Hematopoietic multipotent progenitor cell (in vitro differentiated cells): ENCODE measurements at places on chromosomes 5 and 9.

DNA sequence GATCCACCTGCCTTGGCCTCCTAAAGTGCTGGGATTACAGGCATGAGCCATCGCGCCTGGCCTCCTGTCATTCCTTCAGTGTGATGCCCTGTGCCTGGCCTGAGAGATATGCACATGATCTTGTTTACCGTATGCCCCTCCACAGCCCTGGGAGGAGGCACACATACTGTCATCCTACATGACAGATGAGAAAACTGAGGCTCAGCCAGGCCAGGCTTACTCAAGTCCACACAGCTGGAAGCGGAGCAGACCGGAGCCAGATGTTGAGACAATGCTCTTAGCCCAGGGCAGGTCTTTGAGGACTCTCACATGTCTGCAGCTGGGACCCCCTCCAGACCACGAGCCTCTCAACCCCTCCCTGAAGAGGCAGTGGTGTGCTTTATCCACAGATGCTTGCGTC, 38.7 kb upstream of the SH3PXD2B start:
- DNase-seq: no peak

DNA sequence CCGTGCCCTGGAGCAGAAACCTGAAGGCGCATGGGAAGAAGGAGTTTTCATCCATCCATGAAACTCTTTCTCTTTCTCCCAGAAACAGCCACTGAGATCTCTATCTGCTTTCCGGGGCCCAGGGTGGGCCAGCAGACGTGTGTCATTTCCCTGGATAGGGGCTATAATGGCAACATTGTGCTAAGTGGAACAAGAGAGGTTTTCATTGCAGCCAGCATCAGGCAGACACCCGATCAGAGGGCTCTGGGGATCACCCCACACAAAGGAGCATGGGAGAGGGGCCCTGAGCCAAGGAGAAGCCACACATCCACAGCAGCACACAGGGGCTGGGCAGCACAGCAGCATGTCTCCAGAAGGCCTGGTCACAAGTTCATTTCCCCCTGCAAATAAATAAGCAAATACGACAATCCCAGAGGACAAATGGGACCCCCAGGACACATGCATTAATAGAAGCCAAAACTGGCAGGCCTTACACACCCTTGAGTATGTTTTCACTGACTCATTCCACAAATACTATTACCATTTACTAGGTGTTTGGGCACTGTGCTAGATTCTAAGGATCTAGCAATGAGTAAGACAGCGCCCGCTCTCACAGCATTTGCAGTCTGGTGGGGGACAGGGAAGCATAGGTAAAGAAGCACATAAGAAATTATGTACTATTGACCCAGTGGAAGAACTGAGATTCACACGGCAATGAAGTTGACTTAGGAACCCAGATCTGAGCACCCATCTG, 4.3 kb upstream of the AFAP1L1 start:
- no peak for DNase-seq

- DNase-seq: peak; percentile 53
Observed at GRCh38 chr5:81852291-81853029, 101.6 kb upstream of the SSBP2 start.

- DNase-seq: no peak
Observed at GRCh38 chr9:123481209-123481865, 125.3 kb downstream of the CRB2 start.

GRCh38 chr9:91117959-91118703, 243.6 kb downstream of the AUH start:
- DNase-seq: no peak

DNA sequence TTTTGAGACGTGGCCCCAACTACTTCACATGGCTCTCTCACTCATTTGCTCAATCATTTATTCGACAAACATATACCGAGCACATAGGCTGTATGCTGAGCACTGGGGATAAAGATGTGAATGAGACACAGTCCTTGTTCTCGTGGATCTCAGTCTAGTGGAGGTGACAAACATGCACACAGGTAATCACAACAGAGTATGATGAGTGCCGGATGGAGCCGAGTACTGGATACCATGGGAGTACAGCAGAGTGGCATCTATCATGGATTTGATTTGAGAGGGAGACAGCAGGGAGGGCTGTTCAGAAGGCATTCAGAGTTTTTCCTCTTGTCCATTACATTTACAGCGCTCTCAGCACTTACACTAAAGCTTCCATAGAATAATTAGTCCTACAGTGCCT, 259.8 kb downstream of the SLIT3 start:
- DNase-seq: no peak

DNA sequence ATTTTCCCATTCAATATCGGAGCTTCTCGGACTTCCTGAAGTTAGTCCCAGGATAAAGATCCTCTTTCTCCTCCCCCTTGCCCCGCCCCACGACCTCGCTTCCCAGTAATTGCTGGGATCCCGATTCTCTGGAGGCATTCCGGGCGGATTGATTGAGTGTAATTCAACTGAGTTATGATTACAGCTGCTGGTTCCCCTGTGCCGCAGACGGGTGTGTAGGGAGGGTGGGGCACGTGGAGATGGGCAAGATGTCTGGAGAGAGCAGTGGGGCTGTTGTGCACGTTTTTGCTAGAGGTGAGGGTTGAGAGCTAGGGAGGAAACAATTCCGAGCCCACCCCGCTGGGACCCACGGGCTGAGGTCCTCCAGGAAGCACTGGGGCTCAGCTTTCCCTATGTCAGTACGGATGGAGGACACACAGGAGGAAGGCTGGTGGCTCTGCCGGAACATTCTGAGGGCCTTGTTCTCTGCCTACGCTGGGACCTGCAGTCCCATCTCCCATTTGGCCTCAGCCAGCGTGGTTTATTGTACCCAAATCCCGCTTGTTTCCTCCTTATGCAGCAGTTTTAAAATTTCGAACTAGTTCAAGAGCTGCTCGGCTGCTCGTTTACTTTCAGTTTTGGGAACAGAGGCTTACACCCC, 2.4 kb upstream of the DMRT2 start:
- DNase-seq: no peak

- DNase-seq: no peak
Observed at GRCh38 chr5:89371646-89372045, 488.7 kb upstream of the MEF2C start.

GRCh38 chr9:84669288-84670137, at the start of gene NTRK2:
Gene NTRK2, plus strand, starts transcription at chr9:84669729. Its CDS starts 1,020 bp downstream, at chr9:84670749.
- no peak for DNase-seq

DNA sequence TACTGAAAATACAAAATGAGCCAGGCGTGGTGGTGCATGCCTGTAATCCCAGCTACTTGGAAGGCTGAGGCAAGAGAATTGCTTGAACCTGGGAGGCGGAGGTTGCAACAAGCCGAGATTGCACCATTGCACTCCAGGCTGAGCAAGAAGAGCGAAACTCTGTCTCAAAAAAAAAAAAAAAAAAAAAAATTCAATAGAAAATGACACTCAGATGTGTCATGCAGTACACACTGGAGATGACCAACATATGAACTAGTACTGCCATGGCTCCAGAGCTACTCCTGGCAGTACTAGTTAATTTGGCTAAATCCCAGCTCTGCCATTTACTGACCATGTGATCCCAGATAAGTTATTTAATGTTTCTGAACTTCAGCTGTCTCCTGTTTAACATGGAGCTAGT, 7.3 kb downstream of the ATOX1 start:
- DNase-seq: no peak

DNA sequence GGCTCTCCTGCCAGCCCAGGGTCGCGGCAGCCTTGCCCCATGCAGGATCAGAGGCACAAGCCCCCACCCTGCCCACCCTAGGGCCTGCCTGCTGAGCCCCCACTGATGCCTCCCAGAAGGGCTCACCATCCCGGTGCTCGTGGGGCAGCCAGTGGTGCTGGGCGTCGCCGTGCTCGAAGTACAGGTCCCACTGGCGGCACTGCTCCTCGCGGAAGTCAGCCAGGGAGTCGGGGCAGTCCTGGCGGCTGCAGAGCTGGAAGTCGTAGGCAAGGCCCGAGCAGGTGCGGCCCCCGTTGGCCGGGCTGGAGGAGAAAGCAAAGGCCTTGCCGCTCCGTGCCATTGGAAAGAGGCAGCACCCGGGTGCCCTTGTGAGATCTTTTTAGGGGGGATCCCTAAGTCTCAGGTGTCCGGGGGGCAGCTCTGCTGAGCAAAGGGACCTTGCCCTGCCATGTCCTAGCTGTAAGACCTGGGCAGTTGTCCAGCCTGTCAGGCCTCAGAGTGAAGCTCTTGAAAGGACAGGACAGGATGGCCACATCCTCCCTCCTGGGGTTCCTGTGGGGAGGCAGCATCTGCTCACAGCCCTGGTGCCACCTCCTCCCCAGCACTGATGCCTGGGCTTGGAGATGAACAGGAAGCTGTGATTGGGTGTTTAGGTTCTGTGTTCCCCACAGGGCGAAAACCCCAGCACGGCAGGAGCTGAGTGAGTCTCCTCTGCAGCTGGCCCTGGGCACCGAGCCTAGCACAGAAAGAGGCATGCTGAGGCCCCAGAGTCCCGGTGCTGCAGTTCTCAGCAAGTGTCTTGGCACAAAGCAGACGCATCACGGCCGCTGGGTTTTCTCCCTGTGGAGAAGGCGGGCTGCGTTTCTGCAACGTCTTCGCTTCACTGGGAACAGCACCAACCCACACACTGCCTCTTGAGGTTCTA, 77.7 kb downstream of the ZNF354C start:
- no peak for DNase-seq

DNA sequence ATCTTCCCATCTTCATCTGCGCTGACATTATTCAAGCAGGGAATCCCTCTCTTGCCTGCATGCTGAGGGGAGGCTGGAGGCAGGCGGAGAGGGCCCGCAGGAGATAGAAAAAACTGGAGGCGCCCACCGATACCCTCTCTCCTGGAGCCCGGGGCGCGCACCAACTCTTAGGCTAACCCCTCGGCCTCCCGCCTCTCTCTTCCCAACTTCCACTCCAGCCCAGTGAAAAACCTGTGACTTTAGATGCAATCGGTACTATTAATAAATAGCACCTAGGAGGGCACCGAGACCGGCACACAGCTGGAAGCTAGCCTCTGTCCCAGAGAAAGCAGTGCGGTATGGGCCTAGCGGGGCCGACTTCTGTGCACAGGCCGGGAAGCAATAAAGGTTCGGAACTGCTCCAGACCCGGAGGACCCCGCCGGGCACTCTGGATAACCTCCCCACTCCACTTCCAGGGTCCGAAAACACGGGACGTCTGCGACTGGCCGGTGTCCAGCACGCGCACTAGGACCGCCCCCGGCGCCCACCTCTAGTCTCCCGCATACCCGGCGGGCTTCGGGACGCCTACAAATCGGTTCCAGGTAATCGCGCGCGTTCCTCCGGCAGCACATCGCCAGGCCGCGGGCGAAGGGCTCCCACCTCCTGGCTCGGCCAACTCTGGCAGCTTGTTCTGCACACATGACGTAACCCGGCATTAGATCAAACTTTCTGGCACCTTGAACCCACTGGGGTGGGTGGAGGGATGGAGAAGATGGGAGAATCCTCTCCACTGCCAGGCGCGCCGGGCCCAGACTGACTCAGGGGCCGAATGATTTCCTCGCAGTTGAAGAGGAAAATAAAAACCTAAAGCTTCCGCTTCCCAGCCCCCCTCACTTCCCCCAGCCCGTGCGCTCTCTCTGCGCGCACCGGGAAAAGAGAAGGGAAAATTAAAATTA, 1.4 kb downstream of the EFNA5 start:
- DNase-seq: no peak

DNA sequence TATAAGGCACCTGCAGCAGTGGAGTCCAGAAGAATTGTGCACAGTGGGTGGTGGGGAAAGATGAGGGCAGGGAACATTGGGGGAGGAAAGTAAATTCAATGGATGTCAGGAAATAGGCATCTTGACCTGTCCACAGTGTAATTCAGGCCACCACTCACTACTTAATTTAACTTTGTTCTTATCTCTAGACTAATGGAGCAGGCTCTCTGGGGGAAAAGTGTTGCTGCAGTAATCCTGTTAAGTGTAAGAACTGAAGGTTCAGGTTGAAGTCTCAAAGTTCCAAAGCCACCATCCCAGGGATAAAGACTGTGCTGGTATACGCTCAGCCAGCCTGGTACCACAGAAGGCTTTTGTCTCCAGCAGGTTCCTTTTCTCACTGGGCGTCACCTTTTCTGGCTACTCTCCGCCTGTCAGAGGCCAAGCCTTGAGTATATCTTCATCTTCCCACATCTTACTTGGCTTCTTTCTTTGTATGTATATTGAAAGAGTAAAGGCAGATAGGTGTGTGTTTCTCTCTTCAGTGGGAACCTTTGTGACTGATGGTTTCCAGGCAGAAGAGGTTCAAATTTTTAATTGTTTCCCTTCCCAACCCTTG, 150.9 kb upstream of the DMRT1 start:
- no peak for DNase-seq

DNA sequence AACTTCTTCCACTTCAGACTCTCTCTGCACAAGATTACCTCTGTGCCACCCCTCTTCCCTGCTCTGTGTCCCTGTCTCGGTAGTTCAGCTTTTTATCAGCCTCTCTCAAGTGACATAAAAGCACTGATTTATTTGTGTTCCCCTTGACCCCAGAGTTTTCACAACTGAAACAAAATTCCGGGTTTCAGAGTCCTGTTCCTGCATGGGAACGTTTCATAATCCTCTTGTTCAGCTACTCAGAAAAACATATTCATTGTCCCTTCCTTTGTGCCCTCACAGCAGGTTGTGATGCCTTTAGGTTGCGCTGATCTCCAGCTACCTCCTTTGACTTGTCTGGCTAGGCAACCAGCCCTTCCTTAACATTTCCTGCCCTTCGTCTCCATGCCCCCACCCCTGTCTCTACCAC, 13.7 kb upstream of the ITGA1 start:
- DNase-seq: no peak

DNA sequence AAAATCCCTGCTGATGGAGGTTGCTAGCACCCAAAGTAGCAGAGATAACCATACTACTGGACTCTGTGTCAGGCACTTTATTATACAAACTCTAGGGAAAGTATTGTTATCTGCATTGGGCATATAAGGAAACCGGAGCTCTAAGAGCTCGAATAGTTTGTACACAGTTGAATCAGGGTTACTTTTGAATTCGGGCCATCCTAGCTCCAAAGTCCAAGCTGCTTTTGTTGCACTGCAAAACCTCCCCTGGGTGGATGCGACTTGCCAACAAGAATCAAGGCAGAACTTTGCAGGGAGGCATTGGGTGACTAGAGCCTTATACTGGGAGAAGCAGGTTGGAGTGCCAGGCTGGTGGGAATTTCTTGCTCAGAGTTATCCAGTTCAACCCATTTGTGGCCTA, 435.1 kb downstream of the SPATA31D1 start:
- DNase-seq: no peak

- DNase-seq: no peak
Observed at GRCh38 chr9:14198047-14198840, 115.7 kb downstream of the NFIB start.

DNA sequence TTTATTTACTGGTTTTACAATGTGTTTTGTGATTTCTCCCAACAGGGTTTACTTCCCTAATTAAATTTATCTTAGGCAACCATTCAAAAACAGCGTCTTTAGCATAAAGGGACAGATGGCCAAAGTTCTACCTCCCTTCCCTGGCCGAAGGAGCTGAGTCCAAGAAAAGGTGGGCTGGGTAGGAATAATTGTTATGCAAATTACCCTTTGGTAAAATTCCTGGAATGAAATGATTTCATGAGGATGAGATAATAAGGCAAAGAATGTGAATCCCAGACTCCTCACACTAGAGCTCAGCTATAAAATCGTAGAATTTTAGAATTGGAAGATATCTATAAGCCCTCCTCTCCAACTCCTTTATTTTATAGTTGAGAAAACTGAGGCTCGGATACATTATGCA, 119.6 kb downstream of the SGCD start:
- no peak for DNase-seq

GRCh38 chr5:144467792-144468191, 297.1 kb downstream of the KCTD16 start:
- no peak for DNase-seq
